Activated effector memory CD4-positive, alpha-beta T cell treated with Interleukin-2 at 50 U/mL for 16 hours (primary cell): ENCODE measurements at places on chromosomes 7 and 10.

GRCh38 chr10:87640043-87640442 lies 19.6 kb upstream of the PAPSS2 start:
- DNase-seq, result no peak

GRCh38 chr10:79140085-79140793 lies 71.5 kb downstream of the ZMIZ1 start:
- no peak for DNase-seq

GRCh38 chr10:120634659-120635058 lies 177.6 kb downstream of the PLPP4 start:
- no peak for DNase-seq

- DNase-seq, result no peak
Measured at GRCh38 chr10:129168660-129169059, 298.4 kb upstream of the MGMT start.

DNA sequence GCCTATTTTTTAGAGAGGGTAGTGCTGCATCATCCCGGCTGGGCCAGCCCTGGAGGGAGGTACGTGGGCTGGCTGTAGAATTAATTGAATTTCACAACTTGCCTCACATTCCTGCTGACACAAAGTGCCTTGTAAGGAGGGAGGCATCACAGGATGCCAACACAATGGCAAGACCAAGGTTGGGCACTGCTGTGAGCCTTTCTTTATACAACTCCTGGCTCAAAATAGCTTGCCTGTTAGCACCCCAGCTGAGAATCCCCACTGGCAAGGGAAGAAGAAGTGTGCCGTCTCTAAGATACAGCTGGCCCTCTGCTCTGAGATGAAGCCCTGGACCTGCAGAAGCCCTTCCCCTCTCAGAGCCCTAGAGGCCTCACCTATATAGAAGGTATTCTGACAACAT lies 873.9 kb downstream of the GRID1 start:
- no peak for DNase-seq

DNA sequence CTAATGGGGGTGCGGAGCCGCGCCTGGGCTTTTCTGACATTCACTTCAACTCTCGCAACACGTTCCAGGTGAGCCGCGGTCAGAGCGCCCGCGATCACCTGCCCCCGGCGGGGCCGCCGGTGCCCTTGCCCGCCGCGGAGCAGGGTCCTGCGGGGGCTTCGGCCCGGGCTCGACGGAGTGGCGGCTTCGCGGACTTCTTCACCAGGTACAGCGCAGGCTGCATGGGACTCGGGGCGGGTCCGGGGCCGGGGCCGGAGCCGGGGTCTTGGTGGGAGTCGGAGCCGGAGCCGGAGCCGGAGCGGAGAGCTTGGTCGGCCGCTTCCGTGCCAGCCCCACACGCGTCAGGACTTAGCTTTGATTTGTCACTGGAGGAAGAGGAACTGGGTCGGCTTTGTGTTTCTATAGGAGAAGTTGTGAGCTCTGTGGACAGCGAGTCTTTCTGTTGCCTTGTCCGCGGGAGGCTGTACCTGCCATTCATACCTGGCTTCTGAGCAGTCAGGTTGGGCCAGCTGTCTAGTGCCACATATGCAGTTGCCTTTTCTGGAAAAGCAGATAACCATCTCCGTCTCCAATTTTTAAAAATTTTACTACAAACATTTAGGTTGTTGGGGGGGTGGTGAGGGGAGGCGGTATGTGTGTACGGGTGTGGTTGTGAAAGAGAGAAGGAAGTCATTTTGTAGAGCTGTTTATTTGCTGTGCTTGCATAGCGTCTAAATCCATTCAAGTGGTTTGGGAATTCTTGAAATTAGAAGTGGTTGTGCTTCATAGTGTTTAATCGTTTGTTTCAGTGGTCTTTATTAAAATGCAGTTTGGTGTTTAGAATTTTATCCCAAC lies 1.3 kb downstream of the TBC1D12 start:
- DNase-seq, result no peak

DNA sequence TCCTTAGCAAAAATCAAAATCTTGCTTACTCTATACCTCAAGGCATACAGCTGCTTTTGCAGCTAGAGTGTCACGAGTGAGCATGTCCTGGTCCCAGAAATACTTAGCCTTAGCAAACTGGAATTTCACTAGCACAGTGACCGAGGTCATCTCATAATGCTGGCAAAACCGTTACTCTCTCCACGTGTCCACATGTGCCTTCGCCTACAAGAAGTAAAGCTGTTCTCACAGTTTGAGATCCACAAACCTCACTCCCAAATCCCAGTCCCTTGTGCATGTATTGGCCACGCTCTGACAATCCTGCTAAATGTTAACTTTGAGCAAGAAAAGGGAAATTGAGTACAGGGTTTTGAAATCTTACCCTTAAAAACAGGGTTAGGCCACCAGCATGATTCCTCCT lies 111.0 kb upstream of the PLXDC2 start:
- no peak for DNase-seq

- DNase-seq, result no peak
Measured at GRCh38 chr7:157394246-157395191, 57.7 kb downstream of the DNAJB6 start.

DNA sequence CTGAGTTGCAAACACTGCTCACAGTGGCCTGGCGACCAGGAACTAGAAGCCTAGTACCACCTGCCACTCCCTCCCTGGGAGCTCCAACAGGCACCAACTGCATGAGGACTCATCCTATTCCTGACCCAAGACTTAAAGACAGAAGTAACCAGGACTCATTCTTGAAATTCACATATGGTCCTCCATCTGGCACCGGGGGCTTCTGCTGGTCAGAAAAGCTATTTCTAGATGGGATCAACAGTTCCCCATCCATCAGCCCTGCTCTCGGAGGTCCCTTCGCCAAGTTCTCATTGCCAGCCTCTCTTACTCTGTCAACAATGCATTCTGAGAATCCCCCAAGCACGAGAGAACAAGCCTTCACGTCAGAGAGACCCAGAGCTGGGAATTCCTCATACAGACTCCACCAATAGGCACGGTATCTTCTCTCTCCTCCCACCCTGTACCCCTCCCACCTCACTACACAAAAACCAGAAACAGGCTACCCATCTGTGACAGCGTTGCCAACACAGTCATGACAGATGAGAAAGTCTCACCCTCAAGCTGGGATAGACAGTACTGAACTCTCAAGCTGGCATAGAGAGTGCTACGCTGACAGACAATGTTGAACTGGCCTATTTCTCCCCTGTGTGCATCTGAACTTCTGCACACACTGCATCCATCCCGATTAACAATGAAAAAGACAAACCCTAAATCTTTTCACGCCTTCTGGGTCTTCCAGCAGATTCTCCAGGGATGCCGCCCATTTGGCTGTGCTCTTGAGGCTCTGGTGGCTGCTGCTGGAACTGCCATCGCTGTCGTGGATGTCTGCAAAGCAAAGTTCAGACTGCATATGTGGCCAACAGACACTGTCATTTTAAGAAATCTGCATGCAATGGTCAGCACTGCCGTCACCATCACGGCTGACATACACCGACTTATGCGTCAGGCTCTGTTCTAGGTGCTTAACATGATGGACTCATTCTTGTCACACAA lies 15.6 kb downstream of the RGS10 start:
- no peak for DNase-seq

DNA sequence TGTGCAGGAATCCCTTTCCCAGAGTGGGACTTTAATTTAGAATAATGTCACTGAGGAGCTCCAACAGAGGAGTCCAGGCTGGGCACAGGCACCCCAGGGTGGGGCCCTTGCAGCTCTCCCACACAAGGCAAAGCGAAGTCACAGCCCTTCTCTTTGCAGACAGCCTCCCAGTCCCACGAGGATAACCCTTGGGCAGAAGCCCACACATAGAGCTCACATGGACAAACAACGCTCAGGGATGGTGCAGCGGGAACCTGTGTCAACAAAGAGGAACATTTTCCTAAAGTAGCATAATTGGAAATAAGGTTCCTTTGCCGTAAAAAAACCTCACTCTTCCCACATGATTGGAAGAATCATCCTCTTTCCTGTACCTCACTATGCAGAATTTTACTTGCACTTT lies 29.3 kb upstream of the GGCT start:
- no peak for DNase-seq

DNA sequence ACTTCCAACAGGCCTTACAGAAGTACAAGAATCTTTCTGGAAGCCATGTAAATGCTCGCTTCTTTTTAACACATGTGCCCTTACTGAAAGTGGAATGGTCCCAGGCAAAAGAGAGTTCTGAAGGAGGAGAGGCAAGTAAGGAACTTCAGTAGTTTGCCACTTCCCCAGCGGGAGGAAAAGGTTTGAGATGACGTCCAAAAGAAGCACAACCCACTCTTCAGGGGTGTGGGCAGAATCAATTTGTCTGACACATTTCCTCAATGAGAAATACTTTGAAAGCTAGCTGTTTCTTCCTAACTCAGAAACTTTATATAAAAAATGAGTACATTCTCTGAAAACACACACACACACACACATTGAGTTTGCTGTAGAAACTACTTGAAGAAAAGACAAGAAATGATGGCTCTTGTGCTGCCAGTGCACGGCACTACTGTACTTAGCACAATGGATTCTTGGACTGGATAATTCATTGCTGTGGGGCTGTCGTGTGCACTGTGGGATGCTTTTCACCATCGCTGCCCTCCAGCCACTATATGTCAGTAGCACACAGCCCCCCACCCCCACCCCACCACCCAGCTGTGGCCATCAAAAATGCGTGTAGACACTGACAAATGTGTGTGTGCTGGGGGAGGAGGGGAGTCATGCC lies 183.0 kb downstream of the SRPK2 start:
- no peak for DNase-seq

DNA sequence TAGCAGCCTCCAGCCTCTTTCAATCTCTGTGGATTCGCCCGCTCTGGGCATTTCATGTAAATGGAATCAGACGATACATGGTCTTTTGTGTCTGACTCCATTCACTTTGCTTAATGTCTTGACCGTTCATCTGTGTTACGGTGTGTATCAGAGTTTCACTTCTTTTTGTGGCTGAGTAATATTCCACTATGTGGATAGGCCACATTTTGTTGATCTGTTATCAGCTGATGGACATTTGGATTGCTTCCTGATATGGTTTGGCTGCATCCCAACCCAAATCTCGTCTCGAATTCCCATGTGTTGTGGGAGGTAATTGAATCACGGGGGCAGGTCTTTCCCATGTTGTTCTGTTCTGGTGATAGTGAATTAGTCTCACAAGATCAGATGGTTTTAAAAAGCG lies 109.0 kb downstream of the LHPP start:
- DNase-seq, result no peak

DNA sequence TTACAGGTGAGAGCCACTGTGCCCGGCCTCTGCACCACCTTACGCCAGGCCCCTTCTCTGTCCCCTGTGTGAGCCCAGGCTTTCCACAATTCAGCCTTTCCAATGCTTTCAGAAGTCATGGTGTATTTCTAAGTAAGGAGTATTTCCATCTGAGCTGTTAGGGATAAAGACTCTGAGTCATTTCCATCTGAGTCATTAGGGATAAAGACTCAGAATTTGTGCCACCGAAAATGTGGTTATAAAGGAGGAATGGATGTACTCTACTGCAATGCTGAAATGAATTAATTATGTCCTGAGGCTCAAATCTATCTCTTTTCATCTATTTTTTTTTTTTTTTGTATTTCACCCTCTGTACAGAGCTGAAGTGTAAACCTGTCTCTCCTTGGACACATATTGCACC lies 84.0 kb downstream of the GATA3 start:
- DNase-seq, result no peak

DNA sequence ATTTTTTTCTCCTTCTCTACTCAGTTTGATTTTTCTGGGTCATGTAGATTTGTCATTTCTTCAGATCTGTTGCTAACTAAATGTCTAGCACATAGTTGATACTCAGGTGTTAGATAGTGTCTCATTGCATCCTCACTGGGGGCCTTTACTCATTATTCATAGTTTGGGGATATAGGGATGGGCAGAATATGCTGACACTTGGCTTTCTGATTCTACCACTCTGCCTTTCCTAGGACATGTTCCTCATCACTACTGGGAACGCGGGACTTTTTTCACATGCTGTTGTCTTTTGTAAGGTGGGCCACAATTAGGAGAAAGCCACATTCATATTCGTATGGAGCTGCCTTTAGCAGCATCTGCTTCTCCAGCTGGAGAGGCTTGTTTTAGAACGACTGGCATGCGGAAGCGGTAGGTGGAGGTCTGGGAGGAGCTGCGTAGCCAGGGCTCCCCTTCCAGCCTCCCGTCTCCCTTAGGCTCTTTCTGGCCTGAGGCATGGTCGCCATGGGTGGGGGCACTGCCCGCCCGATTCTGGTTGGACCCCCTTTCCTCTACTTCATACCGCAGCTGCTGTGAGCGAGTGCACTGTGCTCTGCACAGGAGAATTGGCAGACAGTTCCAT lies 78.8 kb downstream of the SND1 start:
- no peak for DNase-seq

GRCh38 chr10:62253704-62254103 lies 14.9 kb downstream of the RTKN2 start:
- no peak for DNase-seq

GRCh38 chr7:105014693-105015389 lies 836 bp downstream of the KMT2E start:
- peak; percentile 48 for DNase-seq

GRCh38 chr7:96697822-96698221 lies 11.8 kb downstream of the SEM1 start:
- DNase-seq, result no peak

- no peak for DNase-seq
Measured at GRCh38 chr10:110376021-110376766, 71.5 kb upstream of the SMNDC1 start.

DNA sequence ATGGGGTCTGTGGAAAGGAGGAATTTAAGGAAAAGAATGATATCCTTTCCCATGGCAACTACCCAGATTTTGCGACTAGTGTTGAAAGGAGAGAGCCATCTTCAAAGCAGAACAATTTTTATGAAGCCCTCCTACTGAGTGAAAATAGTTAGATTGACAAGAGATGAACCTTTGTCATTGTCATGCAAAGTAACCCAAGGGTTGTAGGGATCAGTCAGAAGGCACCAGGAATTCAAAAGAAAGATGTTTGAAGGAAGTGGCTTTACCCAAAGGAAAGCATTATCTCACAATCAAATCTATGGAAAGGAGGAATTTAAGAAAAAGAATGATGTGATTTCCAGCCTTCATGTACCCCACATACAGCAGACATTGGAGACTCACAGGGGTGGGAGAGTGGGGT lies 544.4 kb downstream of the IPMK start:
- DNase-seq, result no peak

DNA sequence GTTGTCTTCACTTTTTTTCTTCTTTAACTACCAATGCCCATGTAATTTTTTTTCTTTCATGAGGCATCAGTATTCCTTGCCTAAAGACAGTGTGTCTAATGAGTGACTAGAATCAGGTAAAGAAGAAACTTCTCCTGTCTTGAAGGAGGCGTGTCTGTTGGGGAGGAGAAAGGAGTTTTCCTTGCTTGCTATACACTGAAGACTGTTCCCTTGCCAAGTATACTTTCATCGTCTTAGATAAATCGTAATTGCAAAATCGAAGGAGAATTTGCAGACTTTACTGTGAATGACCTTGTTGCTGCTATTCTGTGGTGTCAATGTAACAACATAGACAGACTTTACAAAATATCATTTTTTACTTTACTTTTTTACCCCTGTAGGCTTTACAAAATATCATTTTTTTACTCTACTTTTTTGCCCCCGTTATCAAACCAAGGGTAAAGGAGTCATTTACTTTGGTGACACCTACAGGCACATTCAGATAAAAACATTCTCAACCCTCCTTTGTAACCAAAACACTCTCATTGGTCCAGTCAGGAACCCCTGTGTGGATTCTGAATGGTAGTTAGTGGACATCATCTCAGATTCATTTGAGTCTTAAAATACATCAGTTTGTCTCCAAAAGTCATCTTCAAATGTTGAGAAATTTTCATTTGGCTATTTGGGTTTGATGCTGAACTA lies 232.4 kb downstream of the AHR start:
- DNase-seq, result no peak
